ENCODE measurements at places on chromosomes 6 and 20. TPM values are rescaled to one million over a fixed set of nuclear protein-coding genes. Genes with fewer than 3 reads are reported as not detected.

DNA sequence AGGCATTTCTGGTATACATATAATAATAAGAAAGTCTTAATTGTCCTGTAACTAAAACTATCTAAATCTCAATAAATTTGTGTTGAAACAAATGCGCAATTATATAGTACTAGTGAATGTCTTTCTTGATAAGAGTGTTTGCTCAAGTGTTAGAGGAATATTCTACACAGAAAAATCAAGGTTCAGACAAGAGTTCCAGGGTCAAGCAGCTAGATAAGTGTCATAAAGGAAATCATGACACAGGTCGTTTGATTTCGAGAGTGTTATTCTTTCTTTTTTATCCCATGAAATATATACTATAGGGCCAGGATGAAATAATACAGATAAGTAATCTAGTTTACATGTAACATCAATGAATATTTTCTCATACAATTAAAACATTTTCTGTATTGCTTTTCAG, 366.1 kb downstream of the UTRN start:
- DNase-seq = no peak

DNA sequence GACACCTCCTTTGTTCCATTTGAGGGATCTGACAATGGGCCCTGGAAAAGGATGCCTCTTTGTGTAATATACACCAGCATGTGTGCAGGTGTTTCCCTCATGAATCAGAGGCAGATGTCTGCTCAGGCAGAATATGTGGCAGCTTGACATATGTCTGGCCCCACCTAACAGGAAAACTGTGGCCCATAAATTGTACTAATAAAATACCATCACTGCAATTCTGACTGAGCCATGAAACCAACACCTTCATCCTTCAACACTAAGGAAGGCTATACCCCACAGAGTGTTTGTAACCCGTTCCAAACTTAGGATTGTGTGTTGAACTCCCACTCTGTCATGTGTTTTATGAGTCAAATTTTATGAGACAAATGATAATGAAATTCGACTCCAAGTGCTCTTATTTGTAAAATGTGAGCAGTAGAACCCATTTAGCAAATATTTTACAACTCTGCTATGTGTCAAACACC, 22.7 kb downstream of the LAMA4 start:
- DNase-seq = no peak

Gene SUMO4
- 7.1 TPM for total RNA-seq

DNA sequence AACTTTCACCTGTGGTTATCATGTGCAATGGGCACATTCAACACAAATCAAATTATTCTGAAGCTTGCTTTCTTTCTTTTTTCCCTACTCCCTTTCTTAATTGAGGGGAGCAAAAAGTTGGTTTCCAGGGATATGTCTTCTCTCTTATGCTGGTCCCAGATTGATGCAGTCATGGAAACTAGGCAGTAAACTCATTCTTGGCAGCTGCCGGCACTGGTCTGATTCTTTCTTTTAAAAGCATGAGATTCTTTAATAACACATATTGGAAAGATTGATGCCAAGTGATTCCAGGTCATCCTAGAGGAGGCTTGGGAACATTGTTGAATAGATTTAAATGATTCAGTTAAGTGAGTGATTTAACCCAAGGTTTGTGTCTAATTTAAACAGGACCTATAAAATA, 29.0 kb downstream of the PTPRA start:
- DNase-seq = no peak

GRCh38 chr6:40077736-40078135, 143.5 kb upstream of the MOCS1 start:
- DNase-seq = no peak

Gene MCCD1
- total RNA-seq = not detected

- DNase-seq = no peak
Measured at GRCh38 chr6:163354085-163354484, 60.4 kb upstream of the QKI start.

DNA sequence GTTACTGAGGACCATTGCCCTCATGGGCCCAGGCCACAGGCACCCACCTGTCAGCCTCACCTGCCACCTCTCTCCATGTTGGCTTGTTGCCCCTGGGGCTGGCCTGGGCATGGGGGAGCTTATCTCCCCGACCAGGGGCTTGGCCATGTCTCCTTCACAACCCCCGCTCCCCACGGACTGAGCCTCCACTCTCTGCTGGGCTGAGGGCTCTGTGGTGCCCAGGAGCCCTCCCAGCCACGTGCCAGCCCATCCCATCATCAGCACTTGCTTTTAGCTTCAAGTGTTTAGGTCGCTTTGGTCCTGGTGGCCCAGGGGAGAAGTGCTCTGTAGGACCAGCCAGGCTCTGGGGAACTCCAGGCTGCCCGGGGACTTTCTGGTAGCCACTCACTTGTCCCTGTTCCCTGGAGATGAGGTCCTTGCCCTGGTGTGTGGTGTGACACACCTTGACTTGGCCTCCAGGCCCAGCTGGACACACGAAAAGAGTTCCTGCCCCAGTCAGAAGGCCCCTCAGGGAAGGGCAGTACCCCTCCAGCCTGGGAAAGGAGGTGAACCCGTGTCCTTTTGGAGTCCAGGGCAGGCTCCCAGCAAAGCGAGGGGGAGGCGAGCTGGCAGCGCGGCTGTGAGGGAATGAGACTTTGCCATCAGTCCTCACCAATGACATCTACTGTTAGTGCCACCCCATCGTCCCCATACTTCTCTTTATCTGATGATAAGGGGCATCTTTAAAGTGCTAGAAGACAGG, 352.6 kb downstream of the ZFAND3 start:
- no peak for DNase-seq

- DNase-seq = no peak
Measured at GRCh38 chr6:113381959-113382358, 475.2 kb upstream of the MARCKS start.

All from sciatic nerve (tissue), 2 donors.